Activated T-helper 1 cell treated with anti-CD3 and anti-CD28 coated beads, Interleukin-2, amount 50 U/mL, for 16 hours (primary cell): ENCODE measurements at places on chromosomes 6 and 20.

DNA sequence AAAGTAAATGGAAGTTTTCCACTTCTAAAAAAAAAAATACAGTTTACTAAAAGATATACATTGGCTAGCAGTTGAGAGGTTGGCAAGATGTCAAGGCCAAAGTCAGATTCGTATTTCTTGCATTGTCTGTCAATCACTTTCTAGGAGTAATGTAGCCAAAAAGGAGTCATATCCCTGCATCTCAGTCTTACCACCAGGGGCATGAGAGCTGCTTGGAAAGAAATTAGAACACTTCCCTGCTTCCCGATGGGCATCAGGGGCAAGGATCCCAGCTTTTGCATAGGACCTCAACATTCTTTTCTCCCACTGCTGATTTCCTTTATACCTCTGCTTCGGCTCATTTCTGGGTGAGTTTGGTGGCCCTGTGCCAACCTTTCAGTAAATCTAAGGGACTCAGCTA, 581.0 kb upstream of the MAP3K7 start:
- no peak for DNase-seq

GRCh38 chr20:1840817-1841553, 54.2 kb upstream of the SIRPA start:
- DNase-seq: no peak

DNA sequence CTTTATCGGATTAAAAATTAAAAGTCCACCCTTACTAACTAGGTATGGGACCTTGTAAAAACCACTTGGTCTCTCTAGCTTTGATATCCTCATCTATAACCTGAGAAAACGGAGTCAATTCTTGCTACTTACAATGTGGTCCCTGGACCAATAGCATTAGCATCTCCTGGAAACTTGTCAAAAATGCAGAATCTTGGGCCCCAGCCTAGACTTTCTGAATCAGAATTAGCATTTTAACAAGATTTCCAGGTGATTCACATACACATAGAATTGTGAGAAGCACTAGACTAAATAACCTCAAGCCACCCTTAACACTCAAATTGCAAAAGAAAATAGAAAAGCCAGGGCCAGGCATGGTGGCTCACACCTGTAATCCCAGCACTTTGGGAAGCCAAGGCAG, 96.6 kb downstream of the RNGTT start:
- DNase-seq: no peak

- no peak for DNase-seq
Observed at GRCh38 chr6:158725704-158726103, 75.8 kb downstream of the SYTL3 start.

- no peak for DNase-seq
Observed at GRCh38 chr20:1033751-1034414, 31.8 kb upstream of the RSPO4 start.

- no peak for DNase-seq
Observed at GRCh38 chr6:117188627-117189201, 76.6 kb upstream of the VGLL2 start.

DNA sequence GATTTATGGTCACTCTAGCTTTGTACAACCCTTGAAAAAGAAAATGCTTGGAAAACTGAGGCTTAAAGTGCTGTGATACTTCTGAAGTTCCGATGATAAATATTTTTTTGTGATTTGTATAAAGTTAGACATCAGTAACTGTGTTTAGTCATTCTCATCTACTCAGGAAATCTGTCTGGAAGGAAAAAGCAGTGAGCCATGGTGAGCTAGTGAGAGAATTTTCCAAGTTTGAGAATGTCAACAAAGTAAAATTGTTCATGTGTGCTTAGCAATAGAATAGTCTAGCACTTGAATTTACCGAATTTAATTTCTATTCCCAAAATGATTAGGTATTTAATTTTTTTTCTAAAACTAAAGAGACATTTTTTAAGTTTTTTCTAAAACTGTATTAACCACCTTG, 41.3 kb upstream of the PLCB4 start:
- no peak for DNase-seq

DNA sequence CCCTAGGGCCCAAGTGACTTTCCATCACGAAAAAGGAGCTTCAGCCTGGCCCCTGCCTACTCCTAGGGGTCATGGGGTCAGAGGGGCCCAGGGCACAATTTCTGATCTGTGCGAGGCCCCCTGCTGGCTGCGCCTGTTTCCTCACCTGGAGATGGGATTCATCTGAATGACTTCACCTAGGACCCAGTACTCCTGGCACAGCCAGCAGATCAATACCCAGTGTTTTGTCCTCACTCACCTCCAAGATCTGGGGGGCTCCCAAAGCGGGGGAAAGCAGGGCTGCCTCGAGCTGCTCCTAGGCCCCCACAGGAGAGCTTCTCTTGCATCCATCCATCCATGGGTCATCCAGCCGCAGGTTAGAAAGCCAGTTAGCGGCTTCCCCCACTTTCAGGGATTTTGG, 33.8 kb downstream of the CD40 start:
- DNase-seq: no peak

GRCh38 chr6:29011276-29011734, 6.2 kb upstream of the ZNF311 start:
- no peak for DNase-seq
